Astrocyte of the hippocampus (primary cell): ENCODE measurements at places on chromosomes 13 and 19.

DNA sequence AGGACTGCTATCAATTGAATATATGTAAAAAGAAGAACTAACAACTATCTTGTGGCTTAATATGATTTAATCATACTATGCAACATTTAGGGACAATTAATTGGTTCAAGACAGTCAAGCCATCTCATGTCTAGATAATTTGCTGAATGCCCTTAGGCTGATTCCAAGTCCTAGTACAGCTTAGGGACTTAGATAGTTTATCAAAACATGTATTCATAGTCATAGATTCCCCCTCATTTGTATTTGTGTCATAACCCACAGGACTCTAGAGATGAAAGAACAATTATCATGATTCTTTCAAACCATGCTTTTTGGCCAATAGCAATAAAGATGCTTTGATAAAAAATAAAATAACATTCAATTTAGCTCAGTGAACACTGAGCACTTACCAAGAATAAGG lies 607.6 kb downstream of the SLITRK1 start:
- no peak for DNase-seq

GRCh38 chr13:40916207-40916998 lies 102.7 kb downstream of the ELF1 start:
- DNase-seq: no peak

DNA sequence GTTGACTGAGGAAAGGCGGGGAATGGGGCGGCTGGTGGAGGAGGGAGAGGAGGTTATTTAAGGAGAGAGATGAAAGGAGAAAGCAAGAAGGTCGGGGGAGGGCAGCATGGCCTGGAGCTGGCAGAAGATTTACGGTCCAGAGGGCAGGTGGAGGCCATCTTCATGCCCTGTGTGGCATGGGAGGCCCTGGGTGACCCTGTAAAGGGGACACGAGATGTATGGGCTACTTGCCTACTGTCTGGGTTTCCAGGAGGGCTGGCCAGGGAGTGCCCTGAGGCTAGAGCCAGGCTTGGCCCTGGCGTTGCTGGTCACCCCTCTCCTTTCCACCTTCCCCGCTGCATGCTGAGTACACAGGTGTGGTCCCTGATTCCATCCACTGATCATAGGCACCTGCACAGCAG lies 6.1 kb downstream of the WTIP start:
- no peak for DNase-seq

DNA sequence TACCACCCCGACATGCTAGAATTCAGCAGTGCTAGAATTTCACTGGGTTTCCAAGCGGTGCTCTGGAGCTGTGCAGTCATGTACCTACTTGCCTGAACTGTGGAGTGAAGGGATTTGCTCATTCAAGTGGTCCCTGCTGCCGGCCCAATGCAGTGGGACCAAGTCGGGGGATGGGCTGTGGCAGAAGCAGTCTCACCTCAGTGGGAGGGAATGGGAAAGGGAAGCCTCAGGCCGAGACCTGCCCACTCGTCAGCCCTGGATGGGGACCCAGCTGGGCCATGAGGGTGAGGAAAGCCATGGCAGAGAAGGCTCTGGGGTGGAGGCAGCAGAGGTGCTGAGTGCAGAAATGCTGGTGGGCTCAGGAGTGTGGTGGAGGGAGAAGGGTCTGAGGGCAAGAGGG lies 14.9 kb downstream of the KLHL26 start:
- DNase-seq: no peak
